AG08395 (cell line): ENCODE measurements at places on chromosomes 11 and 22.

DNA sequence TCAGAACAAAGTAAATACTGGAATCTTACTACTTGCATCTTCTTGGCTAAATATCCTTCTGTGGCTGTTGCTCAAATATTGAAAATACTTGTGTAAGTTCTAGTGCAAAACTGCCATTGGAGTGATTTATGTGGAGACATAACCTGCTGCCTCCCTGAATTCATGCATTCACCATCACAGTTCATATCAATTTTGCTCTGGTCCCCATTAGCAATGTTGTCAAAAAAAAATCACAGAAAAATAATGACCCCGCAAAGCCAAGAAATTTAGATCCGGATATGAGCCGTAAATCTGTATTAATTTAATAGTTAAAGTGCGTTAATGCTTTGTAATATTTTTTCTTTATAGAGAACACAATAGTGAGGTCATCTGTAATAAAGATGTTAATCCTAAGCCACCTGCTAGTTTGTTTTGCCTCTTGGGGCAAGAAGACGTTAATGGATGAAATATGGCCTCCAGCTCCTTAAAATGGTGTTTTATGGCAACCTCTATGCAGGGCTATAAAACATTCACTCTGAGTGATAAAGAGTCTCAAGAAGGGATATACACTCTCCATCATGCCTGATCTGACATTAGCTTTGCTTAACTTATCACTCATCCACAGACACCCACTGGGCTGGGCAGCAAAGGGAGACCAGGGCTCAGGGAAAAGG lies 255.9 kb downstream of the INSC start:
- no peak for DNase-seq

GRCh38 chr11:28654191-28654590 lies 546.0 kb downstream of the METTL15 start:
- no peak for DNase-seq

DNA sequence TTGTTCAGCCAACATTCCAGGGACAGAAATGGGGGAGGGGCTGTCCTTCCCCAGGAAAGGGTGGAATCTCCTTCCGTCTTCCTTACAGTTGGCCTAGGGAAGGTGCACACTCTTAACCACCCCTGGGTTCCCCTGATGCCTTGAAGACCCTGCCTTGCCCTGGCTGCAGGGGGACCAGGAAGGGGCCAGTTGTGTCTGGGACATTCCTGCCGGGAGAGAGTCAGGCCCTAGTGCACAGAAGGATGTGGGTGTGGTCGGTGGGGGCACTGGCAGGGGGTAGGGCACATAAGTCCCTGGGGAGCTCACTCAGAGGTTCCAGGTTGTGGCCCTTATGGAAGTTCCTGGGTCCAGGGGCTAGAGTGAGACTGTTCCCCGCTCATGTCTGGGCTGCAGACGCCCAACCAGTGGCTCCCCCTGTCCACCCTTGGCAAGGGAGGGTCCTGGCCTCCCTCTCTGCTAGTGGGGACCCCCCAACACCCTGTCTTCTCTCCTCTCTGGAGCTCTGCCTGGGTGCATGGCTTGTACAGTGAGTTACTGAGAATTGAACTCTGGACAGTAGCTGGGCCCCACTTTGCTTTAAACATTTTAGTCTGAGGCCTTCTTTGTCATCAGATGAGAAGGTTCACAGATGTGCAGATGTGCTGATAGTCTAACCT lies 2.0 kb upstream of the APOBEC3A start:
- DNase-seq = no peak

DNA sequence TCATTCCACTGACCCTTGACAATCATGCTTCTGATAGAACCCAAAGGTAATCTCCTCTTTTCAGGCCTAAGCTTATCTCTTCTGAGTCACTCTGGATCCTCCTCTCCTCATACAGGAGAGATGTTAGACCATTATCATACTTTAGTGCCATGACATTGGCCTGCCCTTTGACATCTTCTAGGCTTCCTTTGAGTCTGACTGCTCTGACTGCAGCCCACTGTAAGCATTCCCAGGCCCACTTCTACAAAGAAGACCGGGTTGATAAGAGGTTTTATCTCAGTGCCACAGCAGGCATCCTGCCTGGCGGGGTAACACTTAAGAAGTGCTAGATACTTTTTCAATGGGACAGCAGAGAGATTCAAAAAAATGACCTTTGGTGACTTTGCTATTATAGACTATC lies 438.0 kb downstream of the KCNA4 start:
- no peak for DNase-seq

DNA sequence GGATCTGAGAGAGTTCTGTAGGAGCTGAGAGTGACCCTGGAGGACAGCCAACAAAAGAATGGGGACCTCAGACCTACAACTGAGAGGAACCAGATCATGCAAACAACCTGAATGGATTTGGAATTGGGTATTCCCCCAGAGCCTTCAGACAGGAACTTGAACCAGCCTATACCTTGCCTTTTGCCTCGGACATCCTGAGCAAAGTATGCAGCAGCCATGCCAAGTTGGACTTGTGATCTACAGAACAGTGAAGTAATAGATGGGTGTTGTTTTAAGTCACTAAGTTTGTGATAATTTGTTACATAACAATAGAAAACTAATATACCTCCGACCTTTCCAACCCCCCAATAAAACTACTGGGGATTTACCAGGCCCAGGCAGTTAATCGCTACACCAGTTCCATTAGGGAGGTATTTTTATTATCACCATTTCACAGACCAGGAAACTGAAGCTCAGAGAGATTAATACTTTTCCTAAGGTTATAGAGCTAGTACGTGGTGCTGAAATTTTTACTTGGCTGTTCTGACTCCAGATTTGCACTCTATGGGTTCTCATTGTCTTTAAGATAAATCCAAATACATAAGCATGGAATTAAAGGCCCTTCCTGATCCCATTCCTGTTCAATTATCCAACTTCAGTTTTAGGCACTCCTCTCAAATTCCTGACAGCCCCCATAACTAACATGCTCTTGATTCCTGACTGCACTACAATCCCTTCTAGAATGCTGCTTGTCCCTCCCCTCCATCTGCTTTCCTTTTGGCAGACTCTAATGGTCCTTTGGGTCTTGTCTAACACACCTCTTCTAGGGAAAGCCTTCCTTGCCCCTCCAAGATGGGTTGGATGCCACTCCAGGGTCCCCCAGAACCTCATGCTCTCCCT lies 1.7 kb upstream of the RASSF10 start:
- DNase-seq = no peak

- no peak for DNase-seq
These were observed at the start of gene RASD2 for GRCh38 chr22:35540595-35541253. RASD2 (plus strand) TSS chr22:35540831; CDS start chr22:35546810, 5,979 bp downstream.

GRCh38 chr11:64844330-64845128 lies at the start of gene CDC42BPG:
CDC42BPG (minus strand) TSS chr11:64844653; CDS start chr11:64844569, 84 bp downstream.
- DNase-seq = peak; percentile 86

GRCh38 chr11:60221692-60222091 lies 21.2 kb downstream of the MS4A4E start:
- DNase-seq = no peak

DNA sequence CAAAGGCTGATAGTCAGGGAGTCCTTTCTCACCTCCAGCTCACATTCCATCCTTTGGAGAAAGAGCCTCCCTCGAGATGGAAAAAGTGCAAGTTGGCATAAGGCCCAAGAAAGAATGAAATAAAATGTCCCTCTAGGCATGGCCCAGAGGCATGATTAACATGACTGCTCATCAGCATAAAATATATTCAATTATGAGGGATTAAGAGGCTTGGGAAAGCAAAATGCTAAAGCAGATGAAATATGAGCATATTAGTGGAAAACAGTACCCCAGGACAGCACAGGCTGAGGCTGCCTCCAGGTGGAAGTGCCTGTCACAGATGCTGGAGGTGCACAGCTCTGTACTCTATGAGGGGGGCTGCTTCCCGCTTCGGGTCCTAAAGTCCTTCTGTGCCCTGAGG lies 347.8 kb upstream of the PLET1 start:
- no peak for DNase-seq

- DNase-seq = peak; percentile 39
These were observed 230.1 kb upstream of the DDI1 start for GRCh38 chr11:103806130-103806895.

DNA sequence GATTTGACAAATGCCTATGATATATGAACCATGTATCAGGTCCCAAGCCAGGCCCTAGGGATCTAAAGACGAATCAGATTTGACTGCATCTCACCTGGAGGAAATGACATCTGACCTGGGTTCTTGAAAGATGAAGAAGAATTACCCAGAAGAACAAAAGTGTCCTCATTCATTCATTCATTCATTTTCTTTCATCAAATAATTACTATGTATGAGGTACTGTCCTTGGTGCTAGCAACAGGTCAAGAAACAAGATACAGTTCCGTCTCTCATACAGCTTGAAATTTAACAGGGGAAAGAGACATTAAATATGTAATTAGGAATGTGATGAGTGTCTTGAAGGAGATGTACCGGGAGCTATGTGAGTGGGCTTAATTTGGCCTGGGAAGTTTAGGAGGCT lies 1.8 kb upstream of the APBB1 start:
- DNase-seq = no peak

GRCh38 chr11:47342854-47343253 lies 9.6 kb downstream of the MYBPC3 start:
- DNase-seq = no peak

- no peak for DNase-seq
These were observed 99.8 kb upstream of the NECTIN1 start for GRCh38 chr11:119828819-119829218.

DNA sequence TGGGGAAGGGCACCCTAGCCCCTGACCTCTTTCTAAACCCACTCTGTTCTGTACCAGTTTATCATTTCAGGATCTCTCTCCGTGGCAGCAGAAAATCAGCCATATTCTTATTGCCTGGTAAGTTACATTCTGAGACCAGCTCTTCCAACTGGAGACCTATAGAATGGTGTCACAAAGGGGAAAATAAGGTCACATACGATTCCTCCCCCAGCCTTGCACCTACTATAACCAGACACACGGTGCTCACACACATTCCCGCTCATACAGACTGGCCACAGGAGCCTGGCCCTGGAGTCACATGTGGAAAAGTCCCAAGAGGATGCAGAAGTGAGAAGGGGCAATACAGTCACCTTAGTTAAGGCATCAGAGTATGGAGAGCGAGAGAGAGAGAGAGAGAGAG lies 7.5 kb downstream of the MS4A8 start:
- DNase-seq = no peak

DNA sequence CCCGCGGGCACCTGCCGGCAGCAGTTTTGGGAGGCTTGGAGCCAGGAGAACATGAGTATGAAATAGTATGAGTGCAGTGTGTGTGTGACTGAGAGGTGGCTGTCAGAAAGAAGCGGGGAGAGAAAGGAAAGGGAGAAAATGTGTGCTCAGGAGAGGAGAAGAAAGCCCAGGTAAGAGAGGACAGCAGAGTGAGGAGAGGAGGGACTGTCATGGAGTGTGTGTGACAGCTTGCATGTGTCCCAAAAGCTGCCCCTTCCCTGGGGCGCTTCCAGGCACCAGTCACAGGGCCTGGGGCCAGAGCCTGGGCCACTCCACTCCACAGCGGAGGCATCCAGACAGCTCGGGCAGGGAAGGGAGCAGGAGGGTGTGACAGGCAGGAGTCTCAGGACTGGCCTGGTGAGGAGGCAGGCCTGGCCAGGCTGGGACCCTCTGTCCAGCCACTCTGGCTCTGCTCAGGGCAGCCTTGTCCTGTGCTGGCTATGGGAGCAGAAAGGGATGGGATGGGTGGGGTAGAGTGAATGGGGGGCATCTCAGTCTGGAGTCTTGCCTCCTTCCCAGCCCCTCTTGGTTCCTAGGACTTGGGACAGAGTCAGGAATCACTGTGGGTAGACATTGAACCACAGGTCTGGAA lies 949 bp downstream of the MMP11 start:
- no peak for DNase-seq

GRCh38 chr11:68914761-68915160 lies 11.1 kb downstream of the IGHMBP2 start:
- DNase-seq = no peak

GRCh38 chr22:32333141-32333768 lies 24.4 kb upstream of the RFPL3 start:
- DNase-seq = no peak

DNA sequence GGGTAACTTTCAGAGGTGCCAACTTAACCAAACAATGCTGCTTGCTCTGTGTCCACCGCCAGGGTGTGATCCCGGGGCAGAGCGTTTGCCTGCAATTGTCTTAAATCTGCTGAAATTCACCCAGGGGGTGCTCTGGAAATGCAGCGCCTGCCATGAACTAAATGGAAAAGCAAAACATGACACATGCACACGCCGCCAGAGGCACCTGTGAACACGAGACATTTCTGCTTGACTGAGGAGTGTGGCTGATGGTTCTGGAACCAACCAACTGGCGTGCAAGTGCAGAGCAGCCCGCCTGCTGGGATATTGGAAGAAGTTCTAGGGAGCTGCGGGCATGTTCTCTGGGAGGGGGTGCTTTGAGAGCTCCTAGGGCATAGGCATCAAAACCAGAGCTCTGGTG lies 30.4 kb downstream of the DSCAML1 start:
- no peak for DNase-seq

- no peak for DNase-seq
These were observed 327.5 kb upstream of the TENM4 start for GRCh38 chr11:79768343-79768742.

DNA sequence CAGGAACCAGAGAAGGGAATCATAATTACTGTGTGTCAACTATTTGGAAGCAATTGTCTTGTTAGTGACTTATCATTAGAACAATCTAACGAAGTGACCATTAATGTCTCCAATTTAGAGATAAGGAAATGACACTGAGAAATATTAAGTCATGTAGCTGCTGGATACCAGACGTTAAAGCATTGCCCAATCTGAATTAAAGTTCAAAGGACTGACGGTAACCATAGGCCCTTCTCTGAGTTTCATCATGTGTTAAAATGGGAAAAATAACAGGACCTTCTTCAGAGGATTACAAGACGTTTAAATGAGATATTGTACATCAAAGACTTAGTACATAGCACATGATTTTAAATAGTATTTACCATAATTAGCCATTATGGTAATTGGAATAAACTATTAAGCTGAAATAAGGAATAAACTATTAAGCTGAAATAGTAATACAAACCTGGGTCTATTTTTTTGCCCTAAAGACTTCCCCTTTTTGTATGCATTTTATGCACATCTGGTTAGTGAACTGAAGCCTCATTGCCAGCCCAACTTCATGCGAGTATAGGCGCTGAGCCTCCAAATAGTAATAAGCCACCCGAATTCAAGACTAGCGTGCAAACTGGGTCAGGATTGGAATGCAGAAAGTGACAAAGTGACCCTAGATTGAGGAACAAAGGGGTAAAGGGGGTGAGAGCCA lies 41.0 kb downstream of the GLYATL1 start:
- DNase-seq = no peak
